Activated gamma-delta T cell treated with Interleukin-2 at 50 U/mL for 16 hours (primary cell): ENCODE measurements at places on chromosomes 16 and 17.

DNA sequence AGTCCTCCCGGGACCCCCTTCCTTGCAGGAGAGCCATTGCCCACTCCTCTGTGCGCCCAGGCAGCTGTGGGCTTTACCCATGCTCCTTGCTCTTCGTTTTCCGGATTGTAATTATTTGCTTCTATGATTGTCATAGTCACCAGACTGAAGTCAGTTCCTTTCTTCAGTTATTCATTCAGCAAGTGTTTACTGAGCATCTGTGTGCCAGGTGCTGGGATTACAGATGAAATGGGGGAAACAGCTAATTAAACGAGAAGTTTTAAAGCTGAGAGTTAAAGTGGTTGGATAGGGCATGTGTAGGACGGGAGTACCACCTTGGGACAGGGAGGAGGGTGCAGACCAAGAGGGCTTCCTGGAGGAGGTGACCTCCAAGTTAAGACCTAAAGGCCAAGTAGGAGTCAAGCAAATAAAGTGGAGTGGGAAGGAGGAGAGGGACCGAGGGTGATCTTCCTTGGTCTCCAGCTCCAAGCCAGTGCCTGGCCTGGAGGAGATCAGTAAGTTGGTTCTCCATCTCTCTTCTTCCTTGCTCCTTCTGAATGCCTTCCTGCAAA lies 126.6 kb downstream of the OR1D5 start:
- no peak for DNase-seq

GRCh38 chr17:8707332-8708024 lies 37.2 kb downstream of the CCDC42 start:
- DNase-seq: no peak

- DNase-seq: no peak
Observed at GRCh38 chr17:42010898-42011516, 6.2 kb downstream of the DNAJC7 start.

GRCh38 chr16:56514845-56515244 lies 5.0 kb downstream of the BBS2 start:
- no peak for DNase-seq

GRCh38 chr17:43822570-43823190 lies 10.3 kb downstream of the MPP3 start:
- no peak for DNase-seq

DNA sequence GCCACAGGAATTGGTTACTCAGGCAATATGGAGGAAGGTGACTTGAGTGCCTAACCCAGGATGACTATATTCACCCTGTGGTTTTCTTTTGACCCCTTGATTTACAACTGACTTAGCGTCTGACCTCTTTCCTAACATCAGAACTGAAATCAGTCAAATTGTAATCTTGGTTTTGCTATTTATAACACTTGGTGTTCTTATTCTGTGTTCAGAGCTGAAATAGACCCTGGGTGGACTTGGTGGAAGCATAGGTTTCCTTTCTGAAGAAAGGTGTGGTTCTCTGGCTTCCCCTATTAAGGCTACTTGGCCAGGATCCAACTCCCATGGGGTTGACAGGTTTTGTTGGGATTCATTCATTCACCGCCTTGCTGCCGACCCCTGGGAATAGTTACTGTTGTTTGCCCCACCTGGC lies 80.8 kb downstream of the CLEC16A start:
- no peak for DNase-seq

DNA sequence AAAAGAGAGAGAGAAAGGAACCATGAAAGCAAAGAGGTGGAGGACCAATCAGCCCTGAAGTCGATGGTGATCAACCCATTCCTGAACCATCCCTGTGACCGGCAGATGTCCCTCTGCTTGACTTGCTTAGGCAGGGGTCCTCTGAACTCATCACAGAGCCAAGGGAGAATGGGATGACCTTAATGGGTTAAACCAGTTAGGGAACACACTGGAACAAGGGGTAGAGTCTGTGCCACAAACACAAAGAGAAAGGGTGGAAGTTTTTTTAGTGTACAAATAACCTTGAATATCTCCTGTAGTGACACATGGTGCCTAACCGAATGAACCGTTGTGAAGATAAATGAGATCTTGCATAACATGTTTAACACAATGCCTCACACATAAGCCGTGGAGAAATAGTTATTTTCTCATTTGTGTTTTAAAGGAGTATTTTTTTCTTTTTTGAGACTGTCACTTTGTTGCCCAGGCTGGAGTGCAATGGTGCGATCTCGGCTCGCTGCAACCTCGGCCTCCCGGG lies 11.2 kb downstream of the NAA60 start:
- no peak for DNase-seq
